ENCODE measurements at places on chromosomes 3 and 15. TPM values are rescaled to one million over a fixed set of nuclear protein-coding genes. Genes with fewer than 3 reads are reported as not detected.

DNA sequence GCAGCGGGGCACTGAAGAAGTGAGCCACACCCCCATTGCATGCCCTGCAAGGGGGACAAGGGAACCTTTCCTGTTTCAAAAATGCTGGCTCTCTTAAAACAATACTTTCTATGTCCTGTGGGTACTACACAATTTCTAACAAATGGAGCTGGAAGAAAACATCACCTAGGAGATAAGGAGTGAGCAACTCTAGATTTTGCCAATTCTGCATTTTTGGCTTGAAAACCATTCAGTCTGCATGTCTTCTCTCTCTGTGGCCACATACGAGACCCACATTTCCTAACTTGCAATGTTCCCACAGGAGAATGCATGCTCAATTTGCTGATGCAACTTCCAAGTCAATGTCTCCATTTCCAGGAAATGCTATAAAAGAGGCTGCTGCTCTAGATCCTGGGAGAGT is 662.0 kb downstream of the SQOR start:
- no peak overlapping the region for H3K4me3 ChIP-seq
- no peak overlapping the region for H3K27ac ChIP-seq
- H3K36me3 ChIP-seq, result no peaks in the 10 kb centered on the region
- no peak for DNase-seq

DNA sequence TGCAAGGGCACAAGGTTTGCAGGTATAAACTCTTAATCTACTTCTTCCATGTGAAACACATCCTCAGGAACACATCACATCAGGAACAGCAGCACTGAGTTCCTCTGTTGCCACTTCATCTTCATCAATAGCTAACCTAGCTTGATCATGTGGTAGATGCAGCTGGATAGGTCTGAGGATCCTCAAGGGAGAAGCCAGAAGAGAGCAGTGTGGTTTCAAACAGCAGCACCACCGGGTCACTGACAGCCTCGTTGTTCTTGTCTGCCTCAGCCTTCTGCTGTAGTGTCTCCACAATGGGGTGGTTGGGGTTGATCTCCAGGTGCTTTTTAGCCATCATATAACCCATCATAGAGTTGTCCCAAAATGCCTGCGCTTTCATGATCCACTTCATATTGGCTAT is 58.8 kb downstream of the ADAM10 start:
- H3K27ac ChIP-seq, result no peak overlapping the region
- DNase-seq, result no peak
- peaks cover 30% of the 10 kb centered on the region for H3K4me1 ChIP-seq
- peaks cover 30% of the 10 kb centered on the region for H3K36me3 ChIP-seq
- no peak overlapping the region for H3K4me3 ChIP-seq

DNA sequence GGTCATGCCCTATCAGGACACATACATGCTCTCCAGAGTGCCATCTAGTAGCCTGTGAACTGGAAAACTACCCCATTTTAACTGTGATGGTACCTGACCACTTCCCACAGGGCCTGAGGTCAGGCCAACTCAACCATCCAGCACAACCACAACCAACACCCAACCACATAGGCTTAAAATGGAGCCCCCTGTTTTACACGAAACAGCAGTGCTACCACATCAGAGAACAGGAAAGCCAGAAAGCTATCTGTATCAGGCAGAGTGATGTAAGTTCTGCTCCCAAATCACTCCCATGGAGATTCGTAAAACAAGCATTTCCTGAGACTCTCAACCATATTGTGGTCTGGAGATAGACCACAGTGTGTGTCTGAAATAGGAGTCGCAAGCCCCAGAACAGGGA is 1017.3 kb upstream of the EPHA6 start:
- H3K4me3 ChIP-seq, result no peak overlapping the region
- no peak overlapping the region for H3K27ac ChIP-seq
- H3K36me3 ChIP-seq, result no peaks in the 10 kb centered on the region

- DNase-seq, result no peak
- H3K4me1 ChIP-seq, result no peaks in the 10 kb centered on the region
- H3K27ac ChIP-seq, result no peak overlapping the region
- no peaks in the 10 kb centered on the region for H3K27me3 ChIP-seq
Measured at GRCh38 chr3:1404270-1404962, 311.6 kb downstream of the CNTN6 start.

DNA sequence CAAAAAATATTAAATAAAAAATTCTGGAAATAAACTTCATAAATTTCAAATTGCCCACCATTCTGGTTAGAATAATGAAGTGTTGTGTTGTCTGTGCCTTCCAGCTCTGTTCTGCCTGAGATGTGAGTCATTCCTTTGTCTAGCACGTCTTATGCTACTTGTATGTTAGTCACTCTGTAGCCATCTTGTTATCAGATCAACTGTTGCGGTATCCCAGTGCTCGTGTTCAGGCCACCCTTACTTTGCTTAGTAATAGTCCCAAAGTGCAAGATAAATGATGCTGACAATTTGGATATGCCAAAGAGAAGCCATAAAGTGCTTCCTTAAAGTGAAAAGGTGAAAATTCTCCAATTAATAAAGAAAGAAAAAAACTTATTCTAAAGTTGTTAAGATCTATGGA is 527.5 kb downstream of the NAALADL2 start:
- H3K4me3 ChIP-seq, result no peak overlapping the region
- no peak for DNase-seq
- H3K27me3 ChIP-seq, result no peaks in the 10 kb centered on the region
- H3K4me1 ChIP-seq, result no peaks in the 10 kb centered on the region
- H3K27ac ChIP-seq, result no peak overlapping the region
- H3K36me3 ChIP-seq, result no peaks in the 10 kb centered on the region

DNA sequence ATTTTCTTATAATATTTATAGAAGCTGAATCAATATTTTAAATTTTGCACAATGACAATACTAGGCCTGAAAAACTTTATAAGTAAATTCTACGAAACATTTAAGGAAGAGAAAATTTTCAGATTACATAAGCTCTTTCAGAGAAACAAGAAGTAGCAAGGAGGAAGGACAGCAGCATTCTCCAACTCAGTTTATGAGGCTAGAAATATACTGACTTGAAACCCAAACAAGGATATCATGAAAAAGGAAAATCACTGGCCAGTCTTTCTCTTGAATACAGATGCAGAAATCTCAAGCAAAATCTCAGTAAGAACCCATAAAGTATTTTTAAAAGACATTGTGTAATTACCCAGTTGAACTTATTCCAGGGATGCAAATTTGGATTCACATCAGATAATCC is 121.3 kb downstream of the STAC start:
- peaks cover 2% of the 10 kb centered on the region for H3K4me1 ChIP-seq
- H3K27me3 ChIP-seq, result peaks cover 5% of the 10 kb centered on the region
- no peak overlapping the region for H3K4me3 ChIP-seq
- H3K27ac ChIP-seq, result no peak overlapping the region
- no peak for DNase-seq
- H3K36me3 ChIP-seq, result no peaks in the 10 kb centered on the region

DNA sequence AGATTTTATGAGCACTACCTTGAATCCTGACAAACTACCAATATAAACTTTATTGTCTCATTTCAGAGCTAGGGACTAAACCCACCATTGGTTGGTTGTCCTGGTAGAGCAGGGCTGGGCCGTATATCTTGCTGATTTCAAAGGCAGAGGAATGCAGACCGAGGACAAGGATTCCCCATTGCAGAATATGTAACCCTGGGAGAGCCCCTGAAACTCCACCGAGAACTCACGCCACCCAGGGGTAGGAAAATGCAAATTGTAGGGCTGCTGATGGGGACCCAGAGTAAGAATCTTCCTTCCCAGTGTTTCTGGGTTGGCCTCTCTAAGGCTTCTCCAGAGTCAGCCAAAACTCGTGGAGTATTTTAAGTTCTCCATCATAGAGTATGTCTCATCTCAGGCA is 235.3 kb downstream of the ABHD5 start:
- no peak for DNase-seq
- H3K4me1 ChIP-seq, result peaks cover 2% of the 10 kb centered on the region
- peaks cover 48% of the 10 kb centered on the region for H3K27me3 ChIP-seq
- no peaks in the 10 kb centered on the region for H3K36me3 ChIP-seq

DNA sequence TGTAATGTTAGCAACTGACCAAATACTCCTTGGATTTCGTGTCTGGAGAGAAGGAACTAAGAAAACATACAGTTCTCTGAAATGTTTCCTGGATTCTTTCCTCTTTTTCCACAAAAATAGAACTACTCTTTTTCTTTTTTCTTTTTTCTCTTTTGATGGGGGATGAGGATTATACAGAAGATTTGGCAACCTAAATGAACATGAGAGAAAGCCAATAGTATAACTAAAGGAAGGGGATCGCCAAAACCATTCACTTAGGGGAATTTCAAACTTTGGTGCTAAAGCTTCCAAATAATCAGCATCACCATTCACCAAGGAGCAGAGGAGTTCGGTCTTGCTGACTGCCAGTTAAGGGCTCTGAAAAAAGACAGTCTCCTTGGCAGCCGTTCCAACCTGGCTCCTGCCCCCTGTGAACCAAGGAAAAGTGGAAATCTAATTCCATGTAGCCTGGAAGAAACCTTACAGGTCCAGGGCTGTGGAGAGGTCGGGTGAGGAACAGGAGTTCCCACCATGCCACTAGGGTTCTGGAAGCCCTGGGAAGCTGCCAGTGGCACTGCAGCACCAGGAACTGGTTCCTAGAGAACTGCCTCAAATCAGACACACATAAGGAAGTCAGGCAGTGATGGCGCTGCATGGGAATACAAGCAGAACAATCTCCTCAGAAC is 176.9 kb downstream of the TNIK start:
- H3K36me3 ChIP-seq, result peaks cover 13% of the 10 kb centered on the region
- DNase-seq, result no peak
- no peaks in the 10 kb centered on the region for H3K27me3 ChIP-seq
- H3K4me3 ChIP-seq, result no peak overlapping the region
- no peak overlapping the region for H3K27ac ChIP-seq

DNA sequence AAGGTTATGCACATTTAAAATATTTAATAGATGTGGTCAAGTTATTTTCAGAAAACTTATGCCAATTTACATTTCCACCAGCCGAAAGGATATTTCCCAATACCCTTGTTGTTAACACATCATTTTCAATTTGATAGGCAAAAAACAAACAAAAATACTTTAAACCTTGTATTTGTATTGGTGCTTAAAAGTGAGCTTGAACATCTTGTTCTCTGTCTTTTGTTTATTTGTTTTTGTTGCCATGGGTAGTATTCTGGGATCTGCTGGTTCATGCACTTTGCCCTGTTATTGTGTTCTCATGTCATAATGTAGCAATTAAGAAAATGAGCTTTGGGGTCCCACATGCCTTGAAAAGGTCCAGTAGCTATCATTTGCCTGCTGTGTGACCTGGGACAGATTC is 191.4 kb downstream of the LRTM1 start:
- DNase-seq, result no peak
- H3K4me1 ChIP-seq, result no peaks in the 10 kb centered on the region
- no peak overlapping the region for H3K27ac ChIP-seq
- H3K27me3 ChIP-seq, result no peaks in the 10 kb centered on the region

DNA sequence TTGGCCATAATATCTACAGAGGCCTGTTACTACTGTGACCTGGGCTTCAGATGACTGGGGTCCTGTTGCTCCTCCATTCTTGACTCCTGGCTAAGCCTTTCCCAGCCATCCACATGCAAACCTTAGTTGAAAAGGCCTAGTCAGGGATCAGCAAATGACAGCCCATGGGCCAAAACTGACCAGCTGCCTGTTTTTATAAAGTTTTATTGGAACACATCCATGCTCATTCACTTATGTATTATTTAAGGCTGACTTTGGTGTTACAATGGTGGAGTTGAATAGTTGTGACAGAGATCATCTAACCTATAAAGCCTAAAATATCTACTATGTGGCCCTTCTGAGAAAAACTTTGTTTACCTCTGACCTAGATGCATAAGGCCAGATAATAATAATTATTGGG is 16.8 kb upstream of the SLC4A7 start:
- no peak overlapping the region for H3K4me3 ChIP-seq
- H3K4me1 ChIP-seq, result peaks cover 6% of the 10 kb centered on the region
- H3K27ac ChIP-seq, result no peak overlapping the region
- DNase-seq, result no peak

DNA sequence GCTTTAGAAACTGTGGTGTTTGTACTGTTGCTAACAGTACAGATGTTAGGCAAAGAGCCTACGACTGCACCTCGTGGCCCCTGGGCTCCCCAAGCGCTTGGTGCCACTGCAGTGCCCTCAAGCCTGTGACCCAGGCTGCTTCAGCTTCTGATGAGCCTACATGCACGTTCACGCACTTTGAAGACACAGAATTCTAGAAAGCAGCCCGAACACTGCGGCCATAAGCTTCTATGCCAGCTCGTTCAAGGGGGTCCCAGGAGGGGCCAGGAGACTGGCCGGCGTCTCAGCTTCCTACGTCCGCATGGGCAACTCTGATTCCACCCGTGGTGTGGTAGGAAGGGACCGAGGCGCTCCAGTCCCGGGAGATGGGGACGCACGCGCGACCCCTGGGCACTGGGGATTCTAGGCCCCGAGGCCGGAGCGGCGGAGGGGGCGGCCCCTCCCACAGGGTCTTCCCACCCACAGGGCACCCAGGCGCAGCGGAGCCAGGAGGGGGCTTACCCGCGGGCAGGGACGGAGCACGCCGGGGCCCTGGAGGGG is 653 bp downstream of the MYO5C start:
- DNase-seq, result no peak
- H3K27me3 ChIP-seq, result peaks cover 56% of the 10 kb centered on the region
- H3K27ac ChIP-seq, result no peak overlapping the region
- H3K4me1 ChIP-seq, result peaks cover 19% of the 10 kb centered on the region

DNA sequence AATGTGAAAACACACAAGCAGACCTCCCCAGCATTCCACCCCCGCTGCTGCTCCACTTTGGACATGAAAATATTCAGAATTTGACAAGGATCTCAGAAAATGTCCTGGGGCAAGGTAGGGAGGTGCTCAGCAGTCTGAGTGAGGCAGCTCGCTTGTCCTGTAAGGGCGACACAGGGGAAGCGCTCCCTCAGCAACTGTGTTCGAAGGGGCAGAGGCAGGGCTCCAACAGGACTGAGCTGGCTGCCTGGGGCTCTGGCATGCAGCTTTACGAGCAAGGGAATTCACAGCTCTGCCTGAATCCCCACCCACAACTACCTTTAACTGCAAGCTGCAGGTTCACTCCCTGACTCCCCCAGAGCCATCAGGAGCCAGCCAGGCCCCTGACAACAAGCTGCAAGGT is 287.0 kb upstream of the LYSMD4 start:
- DNase-seq, result no peak
- no peaks in the 10 kb centered on the region for H3K4me1 ChIP-seq
- H3K36me3 ChIP-seq, result no peaks in the 10 kb centered on the region
- no peak overlapping the region for H3K27ac ChIP-seq
- no peak overlapping the region for H3K4me3 ChIP-seq

TEX55 gene
- total RNA-seq, result not detected

P2RY12 gene
- not detected for total RNA-seq

ADIPOQ gene
- total RNA-seq, result not detected

ZNF385D gene
- not detected for total RNA-seq

SLC28A1 gene
- not detected for total RNA-seq

CLRN1 gene
- not detected for total RNA-seq

GHRL gene
- total RNA-seq, result 0.94 TPM

ACAP2 gene
- 73.4 TPM for total RNA-seq
